ENCODE measurements at places on chromosomes 3 and 15.

GRCh38 chr3:120218981-120219380, 66.0 kb downstream of the GPR156 start:
- no peak for DNase-seq

GRCh38 chr3:116512281-116512680, 67.0 kb upstream of the LSAMP start:
- no peak for DNase-seq

- no peak for DNase-seq
These were observed 63.7 kb downstream of the ZIC1 start for GRCh38 chr3:147472846-147473245.

GRCh38 chr3:40079847-40080240, 229.7 kb upstream of the EIF1B start:
- no peak for DNase-seq

GRCh38 chr15:52749258-52749657, 40.9 kb downstream of the ONECUT1 start:
- no peak for DNase-seq

GRCh38 chr15:61069394-61070075, 159.6 kb downstream of the RORA start:
- no peak for DNase-seq

GRCh38 chr15:33068007-33068481, 126.5 kb downstream of the FMN1 start:
- DNase-seq = no peak

GRCh38 chr15:100695048-100695447, 92.7 kb downstream of the ASB7 start:
- no peak for DNase-seq

DNA sequence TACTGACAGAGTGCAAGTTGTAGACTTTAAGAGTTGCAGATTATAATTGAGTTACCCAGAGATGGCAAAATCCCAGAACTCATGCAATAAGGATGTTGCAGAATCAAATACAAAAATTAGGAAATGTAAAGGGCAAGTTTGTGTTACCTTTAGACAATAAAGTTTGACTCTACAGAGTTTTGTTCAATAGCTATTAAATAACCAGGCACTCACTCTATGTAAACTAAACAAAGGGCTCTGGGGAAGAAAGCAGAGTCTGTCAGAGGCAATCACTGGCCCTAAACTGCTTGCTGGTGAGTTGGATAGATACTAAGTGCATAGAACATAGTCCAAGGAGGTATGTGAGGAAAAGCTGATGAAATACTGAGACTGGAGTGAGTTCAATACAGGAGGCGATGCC, 40.0 kb upstream of the PLCL2 start:
- no peak for DNase-seq

- no peak for DNase-seq
These were observed 195.8 kb downstream of the TBC1D5 start for GRCh38 chr3:17546500-17547255.

DNA sequence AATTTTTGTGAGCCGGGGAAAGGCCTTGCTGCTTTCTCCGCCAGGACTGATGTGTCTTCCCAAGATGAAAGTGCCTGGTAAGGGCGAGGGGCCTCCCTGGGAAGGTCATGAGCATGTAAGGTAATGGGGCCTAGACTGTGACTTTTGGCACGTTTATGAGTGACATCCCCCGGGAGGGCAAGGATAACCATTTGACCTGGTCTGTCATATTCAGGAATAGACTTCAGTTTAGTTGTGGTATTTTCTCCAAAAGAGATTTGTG, 631 bp upstream of the CNBP start:
- no peak for DNase-seq
